GM20000 (cell line): ENCODE measurements at places on chromosomes 3 and 15.

DNA sequence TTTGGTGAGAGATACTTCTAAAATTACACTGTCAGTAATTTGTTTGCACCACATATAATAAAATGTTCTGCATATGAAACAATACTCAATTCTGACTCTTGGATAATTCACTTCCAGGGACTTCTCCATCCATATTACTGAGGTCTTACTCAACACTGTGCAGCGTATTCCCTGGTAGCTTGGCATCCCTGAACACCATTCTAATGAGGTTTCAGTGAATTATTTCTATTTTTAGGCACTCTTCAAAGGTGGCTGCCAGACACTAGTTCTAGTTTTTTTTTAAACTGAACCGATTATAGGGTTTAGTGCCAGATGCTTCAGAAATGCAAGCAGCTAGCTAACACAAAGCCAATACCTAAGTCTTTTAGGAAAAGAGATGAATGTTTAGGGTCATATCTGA is 283.3 kb downstream of the FEZF2 start:
- no peak for DNase-seq

DNA sequence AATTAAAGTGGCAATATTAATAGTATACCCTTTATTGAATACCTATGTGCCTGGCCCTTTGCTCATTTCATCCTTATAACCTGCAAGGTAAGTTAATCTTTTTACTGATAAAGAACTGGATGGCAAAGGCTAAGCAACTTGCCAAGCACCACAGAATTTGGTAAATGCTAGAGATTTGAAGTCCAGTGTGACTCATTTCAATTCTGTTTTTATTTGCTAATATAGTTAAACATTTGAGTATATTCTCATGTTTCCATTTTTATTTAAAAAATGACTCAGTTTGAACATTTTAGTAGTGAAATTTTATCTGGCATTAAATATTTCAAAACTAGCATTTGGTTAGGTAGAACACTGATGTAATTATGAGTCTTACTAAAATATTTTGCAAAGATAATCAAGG is 11.3 kb downstream of the PFN2 start:
- DNase-seq = no peak

- DNase-seq = no peak
These were observed 112.7 kb downstream of the FEZF2 start for GRCh38 chr3:62260655-62261054.

GRCh38 chr3:112627419-112627818 is 13.5 kb downstream of the CCDC80 start:
- DNase-seq = no peak

- DNase-seq = peak; percentile 19
These were observed 60.5 kb downstream of the IGF2BP2 start for GRCh38 chr3:185764163-185764979.

DNA sequence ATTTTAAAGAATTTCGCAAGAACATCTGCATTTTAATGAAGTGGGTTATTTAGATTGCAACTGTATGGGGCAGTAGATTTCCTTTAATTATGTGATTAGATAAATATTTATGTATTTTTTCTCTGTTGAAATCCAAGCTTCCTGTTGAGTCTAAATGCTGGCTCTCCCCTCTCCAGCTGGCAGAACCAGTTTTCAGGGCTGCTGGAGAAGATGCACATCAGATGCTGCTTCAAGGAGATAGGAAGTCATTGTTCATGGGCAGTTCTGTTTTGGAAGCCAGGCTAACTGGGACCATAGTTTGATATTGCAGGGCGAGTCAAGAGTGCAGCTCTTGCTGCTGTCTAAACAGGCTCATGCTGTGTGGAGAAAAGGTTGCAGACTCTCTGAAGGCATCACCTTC is 97.4 kb downstream of the SLC9A9 start:
- no peak for DNase-seq

GRCh38 chr15:70259028-70259424 is 161.3 kb upstream of the TLE3 start:
- DNase-seq = no peak

DNA sequence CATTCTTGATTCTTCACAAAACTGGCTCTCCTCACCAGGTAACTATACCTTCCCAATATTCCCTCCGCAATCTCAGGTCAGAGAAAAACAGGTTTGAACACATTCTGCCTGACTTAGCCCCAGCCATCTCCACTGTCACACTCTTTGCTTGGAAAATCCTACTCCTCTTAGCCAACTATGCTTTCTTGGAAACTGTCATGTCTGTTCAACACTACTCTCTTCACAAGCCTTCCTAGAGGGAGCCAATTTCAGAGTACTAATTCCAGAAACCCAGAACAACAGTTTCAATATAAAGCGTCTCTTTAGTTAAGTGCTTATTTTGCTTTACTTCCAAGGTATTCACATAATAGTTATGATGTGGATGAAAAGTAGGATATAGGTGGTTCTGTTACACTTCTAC is 21.7 kb downstream of the MTMR10 start:
- no peak for DNase-seq

- no peak for DNase-seq
These were observed 28.2 kb downstream of the EOGT start for GRCh38 chr3:68985146-68985790.

- DNase-seq = no peak
These were observed 198.4 kb downstream of the LPP start for GRCh38 chr3:188352196-188352927.

- DNase-seq = no peak
These were observed 124.3 kb downstream of the ISL2 start for GRCh38 chr15:76460871-76461270.

GRCh38 chr3:34016925-34017587 is 218.6 kb downstream of the PDCD6IP start:
- peak; percentile 28 for DNase-seq

DNA sequence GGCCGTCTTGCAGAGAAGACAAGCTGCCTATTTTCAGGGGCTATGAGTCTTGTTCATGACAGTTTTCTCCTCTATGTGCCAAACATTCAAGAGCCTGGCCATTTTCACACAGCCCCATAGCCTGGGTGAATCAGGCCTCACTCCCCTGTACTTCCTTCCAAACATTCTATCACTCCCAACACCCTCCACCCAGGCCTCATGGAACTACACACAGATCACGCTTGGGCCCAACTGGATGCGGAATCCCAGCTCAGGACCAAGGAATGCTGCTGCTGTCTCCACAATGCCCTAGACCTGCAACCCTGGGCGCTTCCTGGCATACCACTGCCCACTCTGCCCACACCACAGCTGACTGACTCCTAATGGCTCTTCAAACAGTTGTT is 39.4 kb upstream of the PCSK6 start:
- DNase-seq = no peak

DNA sequence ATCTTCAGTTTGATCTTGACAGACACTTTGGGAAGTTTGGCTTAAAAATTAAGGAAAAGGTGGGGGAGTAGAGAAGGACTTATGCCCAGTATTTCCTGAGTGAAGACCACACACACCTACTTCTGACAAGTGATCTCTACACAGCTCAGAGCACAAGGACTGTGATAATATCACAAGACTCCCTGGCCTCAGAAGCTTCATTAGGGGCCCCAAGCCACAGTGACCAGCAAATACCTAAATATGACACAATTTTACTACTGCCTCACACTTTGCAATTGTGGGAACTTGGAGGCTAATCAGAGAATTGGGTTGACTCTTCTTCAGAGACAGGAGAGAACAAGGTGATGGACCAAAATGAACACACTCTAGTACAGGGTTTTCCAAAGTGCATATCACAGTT is 2.6 kb downstream of the ILDR1 start:
- peak; percentile 62 for DNase-seq

DNA sequence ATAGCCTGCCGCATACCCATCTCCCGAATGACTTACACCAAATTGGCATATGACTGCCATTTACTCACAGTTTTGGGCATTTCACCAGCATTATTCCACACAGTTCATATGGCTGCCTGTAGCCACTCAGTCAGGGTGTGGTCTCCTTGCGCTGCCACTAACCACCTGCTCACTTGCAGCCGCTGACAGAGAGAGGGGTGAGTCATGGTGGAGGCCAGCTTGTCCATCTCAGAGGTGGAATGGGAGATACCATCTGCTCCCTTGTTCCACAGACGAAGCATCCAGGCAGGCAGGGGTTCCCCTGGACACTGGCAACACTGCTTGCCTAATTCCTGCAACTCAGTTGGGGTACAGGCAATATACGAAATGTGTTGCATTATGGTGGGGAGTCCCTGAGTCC is 15.6 kb downstream of the CCRL2 start:
- DNase-seq = no peak

- no peak for DNase-seq
These were observed 843.8 kb downstream of the NAALADL2 start for GRCh38 chr3:175702956-175703355.

DNA sequence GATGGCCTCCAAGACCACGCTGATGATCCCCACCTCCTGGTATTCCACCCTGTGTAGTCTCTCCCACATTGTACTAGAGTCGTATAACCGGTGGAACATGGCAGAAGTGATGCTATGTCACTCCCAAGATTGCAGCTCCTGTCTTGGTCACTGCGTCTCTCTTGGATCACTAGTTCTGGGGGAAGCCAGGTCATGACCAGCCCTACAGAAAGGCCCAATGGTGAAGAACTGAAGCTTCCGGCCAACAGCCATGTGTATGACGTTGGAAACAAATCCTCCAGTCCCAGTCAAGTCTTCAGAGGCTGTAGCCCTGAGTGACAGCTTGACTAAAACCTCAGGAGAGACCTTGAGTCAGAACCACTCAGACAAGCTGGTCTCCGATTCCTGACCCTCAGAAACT is 61.9 kb upstream of the FNDC3B start:
- no peak for DNase-seq

DNA sequence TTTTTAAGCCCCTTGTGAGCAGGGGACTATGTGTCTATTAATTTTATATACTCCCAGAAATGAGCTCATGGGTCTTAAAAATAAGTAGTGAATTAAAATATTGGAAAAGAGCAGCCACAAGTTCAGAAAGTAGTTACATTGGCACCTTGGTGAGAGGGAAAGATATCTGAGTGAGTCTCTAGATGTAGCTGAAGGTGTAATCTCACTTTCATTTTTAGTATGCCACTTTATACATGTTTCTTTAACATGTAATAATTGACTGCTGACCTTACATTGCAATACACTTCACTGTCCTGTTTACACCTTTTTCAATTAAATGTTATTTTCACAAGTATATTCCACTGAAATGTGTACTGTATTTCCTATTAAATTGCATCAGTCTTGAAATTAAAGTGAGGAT is 12.1 kb upstream of the PAK6 start:
- peak; percentile 62 for DNase-seq

- DNase-seq = peak; percentile 17
These were observed 26.5 kb downstream of the LYSMD4 start for GRCh38 chr15:99706557-99707303.

GRCh38 chr3:66494959-66495667 is 5.7 kb downstream of the LRIG1 start:
- DNase-seq = no peak

- no peak for DNase-seq
These were observed at the start of gene CCR2 for GRCh38 chr3:46353647-46354410. CCR2 (plus strand) TSS chr3:46354111; CDS start chr3:46357528, 3,417 bp downstream.

- DNase-seq = no peak
These were observed 125.1 kb upstream of the PPP2R3A start for GRCh38 chr3:135840436-135840835.

- DNase-seq = no peak
These were observed 10.0 kb upstream of the SEMA3B start for GRCh38 chr3:50258979-50259378.

GRCh38 chr3:196012481-196012880 is 69.4 kb downstream of the TFRC start:
- no peak for DNase-seq

DNA sequence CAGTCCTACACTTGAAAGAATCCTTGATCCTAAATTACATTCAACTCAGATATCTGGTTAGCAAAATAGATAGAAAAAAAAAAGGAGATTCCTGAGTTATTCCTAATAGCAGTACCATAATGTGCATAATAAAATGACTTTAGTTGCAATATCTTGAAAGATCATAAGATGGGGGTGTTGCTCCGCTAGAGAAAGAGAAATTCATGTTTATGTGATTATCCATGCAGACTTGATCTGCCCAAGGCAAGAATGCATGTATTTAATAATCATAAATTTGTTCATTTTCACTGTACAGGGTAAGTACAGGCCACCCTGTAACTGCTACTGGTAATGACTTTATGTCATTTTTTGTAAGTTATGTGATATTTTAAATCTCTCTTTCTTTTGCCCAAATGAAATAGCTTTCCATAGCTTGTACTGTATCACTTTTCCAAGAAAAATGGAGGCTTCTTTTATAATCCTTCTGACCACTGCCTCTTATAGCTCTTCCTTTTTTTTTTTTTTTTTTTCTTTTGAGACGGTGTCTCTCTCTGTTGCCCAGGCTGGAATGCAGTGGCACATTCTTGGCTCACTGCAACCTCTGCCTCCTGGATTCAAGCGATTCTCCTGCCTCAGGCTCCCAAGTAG is 84.6 kb downstream of the HCN4 start:
- DNase-seq = no peak

DNA sequence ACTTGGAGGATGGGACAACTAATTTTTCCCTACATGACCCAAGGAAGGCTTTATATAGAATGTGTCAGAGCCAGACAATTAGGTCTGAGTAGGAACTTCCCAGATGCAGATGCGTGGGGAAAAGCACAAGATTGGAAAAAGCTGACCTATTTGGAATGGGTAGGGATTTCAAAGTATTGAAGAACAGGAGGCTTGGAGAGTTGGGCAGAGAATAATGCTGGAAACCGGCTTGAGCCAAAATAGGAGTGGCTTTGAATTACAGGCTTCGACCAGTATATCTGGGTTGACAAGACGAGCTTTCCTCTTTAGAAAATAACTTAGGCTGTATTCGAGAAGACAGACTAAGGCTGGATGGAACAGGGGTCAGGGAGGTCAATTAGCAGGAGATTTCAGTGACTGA is 181.1 kb downstream of the GBE1 start:
- no peak for DNase-seq

GRCh38 chr15:90860942-90861675 is 7.3 kb upstream of the FURIN start:
- DNase-seq = no peak

GRCh38 chr3:10669490-10670048 is 146.5 kb upstream of the SLC6A11 start:
- DNase-seq = no peak

GRCh38 chr3:89372456-89372855 is 265.0 kb downstream of the EPHA3 start:
- no peak for DNase-seq

GRCh38 chr15:78950902-78951840 is 6.3 kb upstream of the CTSH start:
- DNase-seq = no peak
